ENCODE measurements at places on chromosomes 1 and 21.

DNA sequence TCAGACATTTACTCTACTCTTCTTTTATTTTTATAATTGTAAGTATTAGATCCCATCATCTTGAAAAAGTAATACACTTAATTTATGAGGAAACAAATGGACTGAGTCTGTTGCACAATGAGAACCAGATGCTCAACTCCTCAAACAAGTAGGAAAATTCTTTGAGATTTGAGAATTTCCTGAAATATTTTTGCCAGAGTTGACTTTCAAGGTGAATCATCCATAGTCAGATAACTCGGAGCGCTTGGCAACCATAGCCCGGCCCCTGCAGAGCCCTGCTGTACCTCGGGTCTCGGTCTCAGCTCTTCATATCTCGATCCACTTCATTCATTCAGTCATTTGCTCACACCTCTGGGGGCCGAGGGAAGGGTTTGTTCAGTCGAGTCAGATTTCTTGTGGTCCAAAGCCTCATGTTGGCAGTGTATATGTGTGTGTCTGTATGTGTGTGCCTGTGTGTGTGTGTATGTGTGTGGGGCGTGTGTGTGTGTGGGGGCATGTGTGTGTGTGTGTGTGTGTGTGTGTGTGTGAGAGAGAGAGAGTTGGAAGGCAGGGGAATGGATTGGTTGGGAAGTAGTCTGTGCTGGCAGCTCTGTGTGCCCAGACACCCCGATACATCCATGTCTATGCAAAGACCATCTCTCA lies 18.1 kb upstream of the PCP4 start:
- DNase-seq: peak; percentile 93

- no peak for DNase-seq
These were observed 244.8 kb upstream of the RGS18 start for GRCh38 chr1:191913260-191913977.

- no peak for DNase-seq
These were observed 5.1 kb downstream of the LYPD8 start for GRCh38 chr1:248750496-248750895.

DNA sequence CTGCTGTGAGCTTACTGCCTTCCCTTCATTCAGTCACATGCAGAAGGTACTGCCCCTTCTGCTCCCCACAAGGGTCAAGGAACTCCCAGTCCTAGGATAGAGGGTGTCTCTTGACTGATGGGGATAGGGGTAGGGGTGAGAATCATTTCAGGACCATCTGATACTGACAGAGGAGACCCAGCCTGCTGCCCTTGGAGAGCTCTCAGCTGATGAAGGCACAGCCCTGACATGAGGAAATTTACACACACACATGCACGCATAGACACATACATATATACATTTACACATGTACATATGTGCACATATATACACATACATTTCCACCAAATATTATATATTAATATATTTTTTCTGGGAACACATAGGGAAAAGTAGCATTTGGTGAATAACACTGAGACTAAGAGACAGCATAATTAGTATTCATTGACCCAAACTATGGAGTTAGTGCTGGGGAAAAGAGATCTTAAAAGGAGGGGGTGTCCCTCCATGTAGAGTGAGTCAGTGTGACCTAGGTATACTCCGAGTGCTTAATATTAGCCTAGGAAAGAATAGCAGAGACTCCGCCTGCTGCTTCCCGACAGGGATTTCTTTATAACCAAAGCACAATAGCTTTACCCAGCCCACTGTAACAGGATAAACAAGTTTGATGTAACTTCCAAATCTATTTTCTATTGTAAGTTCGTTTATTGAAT lies 27.6 kb upstream of the HHAT start:
- DNase-seq: no peak

GRCh38 chr1:17369466-17369865 lies 2.5 kb upstream of the PADI6 start:
- DNase-seq: peak; percentile 24

GRCh38 chr1:164712131-164713036 lies 153.4 kb downstream of the PBX1 start:
- DNase-seq: no peak

DNA sequence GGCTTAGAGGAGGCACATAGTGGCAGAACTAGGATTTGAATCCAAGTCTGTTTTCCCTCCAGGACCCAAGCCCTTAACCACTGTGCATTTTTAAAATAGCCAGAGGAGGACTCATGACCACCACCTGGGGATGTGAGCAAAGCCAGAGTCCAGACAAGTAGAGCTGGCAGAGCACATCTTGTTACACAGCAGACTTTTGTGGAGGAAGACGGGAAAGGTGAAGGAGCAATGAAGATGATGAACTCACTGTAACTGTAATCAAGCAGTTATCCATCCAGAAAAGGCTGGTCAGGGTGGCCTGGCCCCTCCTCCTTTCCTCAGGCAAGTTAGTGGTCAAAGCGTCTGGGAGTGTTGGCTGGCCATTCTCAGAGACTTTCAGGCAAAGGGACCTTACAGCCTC lies 50.9 kb downstream of the SLC44A3 start:
- DNase-seq: peak; percentile 48

GRCh38 chr1:68361346-68361910 lies 88.3 kb downstream of the RPE65 start:
- DNase-seq: peak; percentile 54

DNA sequence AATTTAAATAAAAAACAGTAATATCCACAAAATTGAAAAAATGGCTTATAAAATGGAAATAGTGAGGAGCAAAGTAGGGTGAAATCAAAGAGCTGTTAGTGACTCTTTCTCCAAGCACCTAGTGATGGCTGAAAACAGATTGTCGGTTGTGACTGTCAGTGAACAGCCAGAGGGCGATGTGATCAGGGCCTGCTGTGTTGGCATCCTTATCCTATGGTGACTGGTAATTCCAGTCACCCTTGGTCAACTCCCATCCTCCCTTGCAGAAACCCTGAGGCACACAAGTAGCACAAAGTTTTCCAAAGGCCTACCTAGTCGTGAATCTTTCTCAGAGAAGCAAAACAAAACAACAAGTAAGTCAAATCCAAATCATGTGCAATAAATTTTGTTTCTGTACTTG lies 599.8 kb upstream of the CXADR start:
- DNase-seq: no peak

DNA sequence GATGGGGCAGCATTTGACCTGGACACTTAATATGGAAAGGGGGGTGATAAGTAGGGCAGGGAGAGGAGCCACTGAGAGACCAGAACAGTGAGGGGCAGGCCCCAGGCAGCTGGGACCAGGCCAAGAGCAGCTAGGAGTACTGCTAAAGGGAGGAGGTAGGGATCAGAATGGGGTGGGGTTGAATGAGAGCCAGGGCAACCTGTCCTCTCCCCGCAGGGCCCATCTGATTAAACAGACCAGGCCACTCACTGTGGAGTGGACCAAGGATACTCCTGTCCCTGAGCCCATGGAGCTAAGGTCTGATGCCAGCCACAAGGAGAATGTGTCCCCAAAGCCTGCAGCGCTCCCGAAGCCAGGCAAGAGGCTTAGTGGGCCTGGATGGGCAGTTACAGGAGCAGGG lies 2.1 kb downstream of the C1orf167 start:
- no peak for DNase-seq

DNA sequence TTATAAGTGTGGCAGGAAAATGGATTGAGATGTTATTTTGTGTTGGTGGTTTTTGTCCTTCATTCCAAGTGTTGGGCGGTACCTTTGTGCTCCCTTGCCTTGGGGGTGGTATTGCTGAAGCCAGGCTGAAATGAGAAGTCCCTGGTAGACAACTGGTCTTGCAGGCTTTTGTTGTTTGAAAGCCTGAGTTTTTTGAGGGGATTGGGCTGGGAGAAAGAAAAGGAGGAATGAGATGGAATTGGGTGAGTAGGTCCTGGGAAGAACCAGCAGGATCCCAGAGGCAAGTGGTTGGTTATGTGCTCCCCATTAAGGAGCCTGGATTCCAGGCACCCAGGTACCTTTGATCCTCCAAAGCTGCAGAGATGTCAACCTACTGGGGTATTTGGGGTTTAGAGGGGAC lies 93.7 kb upstream of the SLC2A1 start:
- DNase-seq: no peak

- DNase-seq: no peak
These were observed 86.8 kb downstream of the SPATA17 start for GRCh38 chr1:217717959-217718358.

- DNase-seq: no peak
These were observed 32.1 kb downstream of the FOXD2 start for GRCh38 chr1:47469910-47470309.

DNA sequence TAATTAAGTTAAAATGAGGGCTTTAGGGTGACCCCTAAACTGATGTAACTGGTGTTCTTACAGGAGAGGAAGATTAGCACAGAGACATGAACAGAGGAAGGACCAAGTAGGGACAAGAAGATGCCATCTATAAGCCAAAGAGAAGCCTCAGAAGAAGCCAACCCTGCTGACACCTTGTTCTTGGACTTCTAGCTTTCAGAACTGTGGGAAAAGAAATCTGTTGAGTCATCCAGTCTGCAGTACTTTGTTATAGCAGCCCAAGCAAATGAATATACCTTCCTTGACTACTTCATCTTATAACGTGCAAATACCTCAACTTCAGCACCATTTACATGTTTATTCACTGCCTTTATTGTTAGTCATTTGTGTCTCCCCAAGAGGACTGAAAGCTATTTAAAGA lies 3.4 kb downstream of the ZBTB21 start:
- no peak for DNase-seq

DNA sequence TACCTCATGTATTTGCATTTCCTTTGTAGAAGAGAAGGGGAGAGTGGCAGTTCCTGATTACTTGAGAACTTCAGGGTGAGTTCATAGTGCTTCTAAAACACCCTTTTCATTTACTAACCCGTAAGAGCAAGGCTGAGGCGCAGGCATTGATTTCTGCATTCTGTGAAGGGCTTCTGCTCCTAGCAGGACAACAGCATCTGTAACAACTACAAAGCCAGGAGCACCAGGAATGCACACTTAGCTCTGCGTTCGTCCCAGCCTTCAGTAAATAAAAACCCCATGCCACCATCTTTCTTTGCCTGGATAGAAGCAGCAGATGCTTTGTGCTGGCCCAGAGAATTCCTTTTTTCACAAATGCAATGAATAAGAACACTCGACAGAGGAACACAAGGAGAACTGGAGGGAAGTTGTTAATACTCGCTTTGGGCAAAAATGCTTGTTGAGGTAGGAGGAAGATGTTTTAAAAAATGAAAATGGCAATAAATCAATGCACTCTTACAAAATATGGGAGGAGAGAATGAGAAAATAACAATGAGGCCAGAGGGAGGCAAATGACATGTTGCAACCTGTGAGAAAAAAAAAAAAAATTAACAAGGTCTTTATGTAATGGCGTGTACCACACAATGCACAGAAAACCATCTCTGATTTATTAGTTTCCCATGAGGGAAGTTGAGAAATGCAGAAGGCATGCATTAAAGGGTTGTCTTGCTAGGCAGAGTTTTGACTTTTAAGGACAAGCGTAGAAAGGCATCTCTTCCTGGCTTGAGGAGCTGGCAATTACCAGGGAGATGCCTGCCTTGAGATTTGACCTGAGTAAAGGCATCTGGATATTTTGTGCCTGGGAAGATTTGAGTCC lies 418.8 kb downstream of the DISC1 start:
- peak; percentile 48 for DNase-seq

GRCh38 chr1:112626193-112626592 lies 6.6 kb downstream of the CAPZA1 start:
- no peak for DNase-seq

DNA sequence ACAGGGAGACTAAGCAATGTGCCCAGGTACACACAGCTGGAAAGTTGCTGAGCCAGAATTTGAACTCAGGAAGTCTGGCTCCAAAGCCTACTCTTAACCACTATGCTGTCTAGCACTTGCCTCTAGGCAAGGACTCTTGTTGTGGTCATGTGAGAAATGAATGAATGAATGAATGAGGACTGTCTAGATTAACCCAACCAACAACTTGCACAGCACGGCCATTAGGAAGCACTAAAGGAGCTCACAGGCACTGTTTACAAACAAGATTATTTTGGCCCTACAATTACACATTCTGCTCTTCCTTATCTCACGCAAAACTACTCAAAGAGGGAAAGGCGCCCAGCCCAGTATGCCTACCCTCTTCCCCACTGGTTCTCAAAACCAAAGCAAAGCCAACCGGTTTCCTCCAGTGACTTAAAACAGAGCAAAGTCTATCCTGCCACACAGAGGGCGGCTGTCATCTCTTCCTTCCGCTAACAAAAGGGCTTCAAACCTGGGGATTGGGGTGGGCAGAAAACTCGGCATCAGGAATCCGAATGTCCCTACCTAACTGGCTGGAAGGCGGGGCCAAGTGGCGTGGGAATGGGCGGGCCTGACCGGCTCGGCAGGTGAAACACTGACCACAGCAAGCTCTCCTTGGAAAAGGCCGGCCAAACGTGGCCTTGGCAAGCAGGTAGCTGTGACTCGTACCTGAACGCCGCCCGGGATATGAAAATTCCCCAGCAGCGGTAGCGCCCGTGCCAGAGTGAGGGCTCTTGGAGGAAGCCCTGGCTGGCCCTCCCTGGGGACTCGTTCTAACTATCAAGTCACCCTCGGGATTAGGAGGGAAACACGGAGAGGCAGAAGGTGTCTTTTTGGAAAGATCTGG lies 948 bp downstream of the STK40 start:
- DNase-seq: no peak

- DNase-seq: no peak
These were observed 102.3 kb upstream of the IPO9 start for GRCh38 chr1:201726700-201727099.

DNA sequence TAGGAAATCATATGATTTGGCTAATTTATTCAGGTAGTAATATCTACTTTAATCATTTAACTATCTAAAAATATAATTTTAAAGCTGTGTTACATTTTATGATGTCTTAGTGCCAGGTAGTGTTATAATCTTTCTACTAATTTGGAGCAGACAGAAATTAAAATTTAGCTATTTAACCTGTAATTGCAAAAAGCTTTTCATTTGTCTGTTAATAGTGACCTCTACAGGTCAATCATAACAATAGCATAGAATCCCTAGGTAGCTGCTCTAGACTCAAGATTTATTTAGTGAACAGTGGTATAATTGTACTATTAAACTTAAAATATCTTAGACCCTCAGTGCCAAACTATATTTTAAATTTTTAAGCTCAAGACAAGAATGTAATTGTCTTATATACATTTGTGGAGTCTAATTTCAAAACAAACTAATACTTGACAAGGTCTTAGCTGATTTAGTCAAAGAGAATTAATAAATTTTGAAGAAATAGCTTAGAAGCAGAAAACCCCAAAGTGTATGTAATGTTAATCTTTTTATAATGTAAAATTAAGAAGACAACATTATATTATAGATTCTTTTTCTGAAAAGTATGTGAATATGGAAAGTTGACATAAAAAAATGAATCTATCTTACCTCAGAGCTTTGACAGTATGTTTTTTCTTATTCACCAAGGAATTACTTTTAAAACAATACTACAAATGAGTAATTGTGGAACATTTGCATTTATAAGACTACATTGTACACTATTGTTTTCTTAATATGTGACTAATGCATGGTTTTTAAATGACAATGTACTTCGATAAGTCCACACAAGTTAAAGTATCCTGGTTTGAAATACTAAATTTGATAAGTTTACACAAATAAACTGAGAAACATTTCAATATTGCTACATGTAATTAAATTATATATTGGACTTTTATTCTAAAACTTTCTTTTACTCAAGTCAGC lies 64.1 kb upstream of the RNPC3 start:
- peak; percentile 23 for DNase-seq

Data from fibroblast of skin of abdomen (primary cell).